ENCODE measurements at places on chromosomes 2 and 18. TPM values are rescaled to one million over a fixed set of nuclear protein-coding genes. Genes with fewer than 3 reads are reported as not detected.
A peak's percentile ranks its signal among the peaks of the same experiment; 100 is the strongest.

The CRYGC gene
- total RNA-seq: not detected

The TDRD15 gene
- total RNA-seq: 0.21 TPM

The LYPD6 gene
- not detected for total RNA-seq

The CNTNAP5 gene
- total RNA-seq: not detected

The KCNK3 gene
- not detected for total RNA-seq

The PLEKHA3 gene
- 34.5 TPM for total RNA-seq

The SNED1 gene
- 4.9 TPM for total RNA-seq

The IL36A gene
- not detected for total RNA-seq

The CAD gene
- total RNA-seq: 24.0 TPM

The HJURP gene
- 0.87 TPM for total RNA-seq

The PRADC1 gene
- total RNA-seq: 9.1 TPM

The DUSP19 gene
- total RNA-seq: 1.0 TPM

The FBXO36 gene
- 1.2 TPM for total RNA-seq

- DNase-seq: no peak
These were observed 257.3 kb downstream of the MYCN start for GRCh38 chr2:16197504-16198147.

DNA sequence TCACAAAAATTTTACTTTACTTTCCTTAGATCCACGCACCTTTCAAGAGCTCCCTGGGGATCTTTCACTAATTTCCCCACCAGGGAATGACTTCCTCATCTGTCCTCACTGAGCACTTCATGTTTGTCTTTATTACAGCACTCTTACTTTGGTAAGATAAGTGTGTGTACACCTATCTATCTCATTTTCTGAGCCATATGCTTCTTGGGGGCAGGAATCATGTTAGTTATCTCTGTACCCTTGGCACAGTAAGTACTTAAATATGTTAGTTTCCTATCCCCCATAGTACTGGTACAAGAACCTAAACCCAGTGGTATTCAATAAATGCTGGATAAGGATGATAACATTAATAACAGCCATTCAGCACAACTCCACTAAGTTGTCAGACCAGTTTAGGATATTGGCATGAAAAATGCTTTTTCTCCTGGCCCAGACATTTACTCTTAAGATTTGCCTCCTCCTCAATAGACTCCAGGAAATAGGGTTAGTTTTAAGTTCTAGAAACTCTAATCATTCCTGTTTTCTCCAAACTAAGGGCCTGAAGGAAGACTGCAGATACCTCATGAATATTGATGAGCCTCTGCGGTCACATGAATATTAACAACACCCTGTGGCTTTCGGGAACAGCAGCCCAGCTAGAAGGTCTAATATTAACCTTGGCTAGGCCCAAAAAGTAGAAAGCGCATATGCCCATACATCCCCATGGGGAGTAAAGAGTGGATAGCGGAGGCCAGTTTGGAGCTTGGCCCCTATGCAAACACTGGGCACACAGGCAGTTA is 38.2 kb downstream of the NHEJ1 start:
- DNase-seq: no peak

- no peak for DNase-seq
These were observed 30.1 kb upstream of the MC5R start for GRCh38 chr18:13793819-13794218.

DNA sequence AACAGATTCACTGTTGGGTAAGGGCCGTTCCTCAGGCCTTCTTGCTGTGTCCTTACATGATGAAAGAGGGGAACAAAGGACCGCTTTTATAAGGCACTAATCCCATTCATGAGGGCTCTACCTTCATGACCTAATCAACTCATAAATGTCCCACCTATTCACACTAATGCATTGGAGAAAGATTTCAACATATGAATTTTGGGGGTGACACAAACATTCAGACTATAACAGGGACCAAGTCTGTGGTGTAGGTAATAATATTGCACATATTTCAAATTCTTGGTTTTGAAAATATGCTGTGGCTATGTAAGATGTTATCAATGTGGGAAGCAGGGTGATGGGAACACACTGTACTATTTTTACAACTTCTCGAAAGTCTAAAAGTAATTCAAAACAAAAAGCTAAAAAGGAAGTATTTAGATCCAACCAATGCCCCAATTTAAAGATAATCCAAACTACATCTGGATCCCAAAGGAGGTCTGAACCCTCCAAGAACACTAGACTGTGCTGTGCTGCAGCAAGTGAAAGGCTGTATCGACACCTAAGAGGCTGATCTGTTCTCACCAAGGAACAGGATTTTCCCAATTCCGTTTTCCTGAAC is 82.4 kb upstream of the TGIF1 start:
- no peak for DNase-seq

DNA sequence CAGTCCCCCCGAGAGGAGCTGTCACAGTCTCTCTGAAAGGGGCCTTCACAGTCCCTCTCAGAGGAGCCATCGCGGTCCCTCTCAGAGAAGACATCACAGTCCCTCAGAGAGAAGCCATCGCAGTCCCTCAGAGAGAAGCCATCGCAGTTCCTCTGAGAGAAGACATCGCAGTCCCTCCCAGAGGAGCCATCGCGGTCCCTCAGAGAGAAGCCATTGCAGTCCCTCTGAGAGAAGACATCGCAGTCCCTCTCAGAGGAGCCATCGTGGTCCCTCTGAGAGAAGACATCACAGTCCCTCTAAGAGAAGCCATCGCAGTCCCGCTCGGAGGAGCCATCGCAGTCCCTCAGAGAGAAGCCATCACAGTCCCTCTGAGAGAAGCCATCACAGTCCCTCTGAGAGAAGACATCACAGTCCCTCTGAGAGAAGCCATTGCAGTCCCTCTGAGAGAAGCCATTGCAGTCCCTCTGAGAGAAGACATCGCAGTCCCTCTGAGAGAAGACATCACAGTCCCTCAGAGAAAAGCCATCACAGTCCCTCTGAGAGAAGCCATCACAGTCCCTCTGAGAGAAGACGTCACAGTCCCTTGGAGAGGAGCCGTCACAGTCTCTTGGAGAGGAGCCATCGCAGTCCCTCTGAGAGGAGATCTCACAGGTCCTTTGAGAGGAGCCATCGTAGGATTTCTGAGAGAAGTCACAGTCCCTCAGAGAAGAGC is 1.3 kb upstream of the ZNF512 start:
- DNase-seq: no peak

GRCh38 chr2:219457784-219458369 is 23.2 kb downstream of the SPEG start:
- DNase-seq: no peak

DNA sequence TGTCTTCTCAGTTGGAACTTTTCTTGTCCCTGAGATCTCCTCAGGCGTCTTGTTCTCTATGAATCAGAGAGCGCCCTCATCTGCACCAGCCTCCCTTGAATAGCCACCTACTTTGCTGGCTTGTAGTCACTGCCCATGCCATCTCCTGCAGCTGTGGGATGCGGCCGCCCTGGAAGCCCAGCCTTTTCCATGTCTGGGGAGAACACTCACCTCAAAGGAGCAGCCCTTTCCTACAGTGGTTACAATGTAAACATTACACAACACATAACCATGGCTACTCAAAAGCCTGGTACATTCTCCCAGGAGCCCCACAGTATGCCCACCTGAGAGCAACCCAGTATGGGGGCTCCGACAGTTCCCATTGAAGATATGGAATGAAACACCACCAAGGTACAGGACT is 351.0 kb downstream of the EN1 start:
- DNase-seq: no peak

GRCh38 chr2:70936165-70936978 is 672 bp downstream of the ATP6V1B1 start:
- no peak for DNase-seq

DNA sequence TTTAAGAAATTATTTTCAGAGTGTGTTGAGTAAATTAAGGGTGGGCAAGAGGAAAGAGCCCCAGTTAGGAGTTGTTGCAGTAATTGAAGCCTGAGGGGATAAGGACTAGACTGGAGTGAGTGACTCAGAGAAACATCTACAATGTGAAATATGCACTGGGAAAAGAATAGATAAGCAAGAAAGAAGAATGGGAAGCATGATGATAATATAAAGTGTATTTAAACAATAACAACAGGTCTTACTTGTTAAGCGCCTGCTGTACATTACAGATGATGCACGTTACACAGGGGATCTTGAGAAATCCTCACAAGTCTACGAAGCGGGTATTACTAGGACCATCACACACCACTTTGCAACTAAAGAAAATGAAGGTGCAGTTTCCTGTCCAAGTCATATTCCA is 73.6 kb upstream of the STK17B start:
- no peak for DNase-seq

GRCh38 chr18:63128237-63128974 is 191.2 kb downstream of the BCL2 start:
- DNase-seq: no peak

GRCh38 chr18:12886498-12887126 is 2.6 kb upstream of the PTPN2 start:
- DNase-seq: no peak

- no peak for DNase-seq
These were observed 858.8 kb upstream of the DDX18 start for GRCh38 chr2:116955646-116956045.

GRCh38 chr2:27715318-27716210 is 51.9 kb downstream of the SLC4A1AP start:
- DNase-seq: peak; percentile 60

DNA sequence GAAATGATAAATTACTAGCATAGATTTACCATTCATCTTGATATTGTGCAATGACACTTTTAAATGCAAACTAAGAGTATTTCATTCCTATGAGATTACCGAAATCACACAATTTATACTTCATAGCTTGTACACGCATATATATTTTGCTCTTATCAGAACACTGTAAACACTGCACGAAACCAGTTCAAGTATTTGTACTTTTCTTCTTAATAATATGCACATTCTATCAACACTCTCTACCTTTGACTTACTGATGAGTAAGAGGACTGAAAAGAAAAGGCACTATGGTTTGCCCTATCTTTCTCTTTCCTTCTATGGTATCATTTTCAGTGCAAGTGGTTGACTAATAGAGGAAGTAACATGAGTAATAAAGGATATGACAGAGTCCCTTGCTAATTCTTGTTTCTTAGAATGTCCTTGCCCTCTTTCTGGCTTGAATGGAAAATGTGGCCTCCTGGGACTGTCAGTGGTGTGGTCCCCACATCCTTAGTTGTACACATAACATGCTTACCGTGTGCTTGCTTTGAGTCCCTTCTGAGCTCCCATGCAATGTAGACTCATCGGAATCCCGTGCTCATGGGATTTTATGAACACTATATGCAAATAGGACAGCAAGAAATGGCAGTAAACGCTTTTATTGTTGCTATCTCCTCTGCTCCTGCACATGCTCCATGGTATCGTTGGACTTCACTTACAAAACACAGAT is 363.5 kb upstream of the TNP1 start:
- DNase-seq: peak; percentile 6

- DNase-seq: peak; percentile 50
These were observed 650.5 kb downstream of the GALR1 start for GRCh38 chr18:77899972-77900754.

- no peak for DNase-seq
These were observed 38.4 kb downstream of the ARL4C start for GRCh38 chr2:234458466-234458865.

- no peak for DNase-seq
These were observed 325.6 kb upstream of the TNP1 start for GRCh38 chr2:217185265-217185995.

DNA sequence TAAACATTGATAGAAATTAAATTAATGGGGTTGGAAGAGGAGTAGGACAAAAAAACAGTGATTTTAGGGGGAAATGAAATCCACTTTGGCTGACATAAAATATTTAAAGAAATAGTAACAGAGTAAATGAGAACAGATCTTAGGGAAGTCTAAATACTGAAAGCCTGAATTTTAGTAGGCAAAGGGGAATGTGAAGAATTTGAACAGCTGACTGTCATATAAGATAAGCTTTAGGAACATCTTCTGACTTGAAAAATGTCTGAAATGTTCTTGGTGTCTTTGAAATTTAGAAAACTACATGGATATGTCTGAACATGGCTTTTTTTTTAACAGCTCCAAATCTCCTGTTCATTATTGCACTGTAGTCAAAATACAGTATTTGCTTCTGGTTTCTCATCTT is 150.3 kb downstream of the CALCRL start:
- no peak for DNase-seq

GRCh38 chr2:210461401-210461800 is 15.2 kb downstream of the LANCL1 start:
- no peak for DNase-seq

DNA sequence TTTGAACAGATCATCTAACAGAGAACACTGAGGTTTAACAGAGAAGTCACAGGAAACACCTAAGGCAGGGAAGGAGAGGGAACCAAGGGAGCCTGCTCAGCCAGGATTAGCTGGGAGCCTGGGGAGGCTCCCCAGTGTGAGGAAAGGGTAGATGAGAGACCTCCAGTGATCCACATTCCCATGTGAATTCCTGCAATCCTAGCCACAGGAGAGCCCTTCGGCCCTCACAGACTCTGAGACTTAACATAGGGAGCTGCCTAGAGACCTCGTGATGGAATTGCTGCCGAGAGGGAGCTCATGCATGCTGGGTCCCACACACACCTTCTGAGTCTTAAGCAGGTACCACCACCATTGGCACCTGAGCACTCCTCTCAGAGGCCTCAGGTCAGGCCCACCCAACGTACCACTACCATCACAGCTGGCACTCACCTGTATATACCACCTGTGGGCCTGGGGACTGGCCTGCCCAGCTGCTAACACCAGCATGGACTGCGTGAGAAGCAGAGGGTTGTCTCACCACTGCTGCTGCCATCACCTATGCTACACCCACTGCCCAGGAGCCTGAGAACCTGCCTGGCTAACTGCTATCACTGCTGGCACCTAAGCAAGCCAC is 225.9 kb upstream of the RASGRP3 start:
- DNase-seq: no peak

GRCh38 chr2:139495851-139496250 is 715.7 kb upstream of the NXPH2 start:
- no peak for DNase-seq

GRCh38 chr2:222270396-222270795 is 28.4 kb downstream of the PAX3 start:
- no peak for DNase-seq

DNA sequence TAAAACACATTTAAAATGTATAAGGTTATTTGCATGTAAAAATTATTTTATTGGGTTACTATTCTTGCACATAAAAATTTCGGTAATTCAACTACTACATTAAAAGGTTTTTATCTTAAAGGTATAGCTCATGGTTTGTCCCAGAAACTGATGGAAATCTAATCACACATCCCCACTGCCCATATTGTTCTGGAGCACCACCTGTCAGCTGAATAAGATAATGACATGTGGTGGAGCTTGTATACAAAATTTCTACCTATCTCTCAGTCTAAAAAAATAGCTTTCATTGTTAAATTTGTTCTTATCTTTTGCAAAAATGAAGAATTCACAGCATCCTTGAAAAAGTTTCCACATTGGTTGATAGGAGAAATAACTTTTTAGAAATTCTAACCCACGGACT is 18.3 kb downstream of the ERBB4 start:
- no peak for DNase-seq

GRCh38 chr2:160254189-160254762 is 54.2 kb upstream of the ITGB6 start:
- DNase-seq: no peak

Measured in natural killer cell (primary cell).